Left renal pelvis (tissue), 4 donors: ENCODE measurements at places on chromosomes 4 and X. TPM values are rescaled to one million over a fixed set of nuclear protein-coding genes. Genes with fewer than 3 reads are reported as not detected.

- no peak for DNase-seq
These were observed at the start of gene ATOH1 for GRCh38 chr4:93828332-93828994. TSS of gene ATOH1 (plus strand) at chr4:93828753. CDS start at chr4:93828927, 174 bp downstream.

- DNase-seq = no peak
These were observed 721.0 kb upstream of the NDST4 start for GRCh38 chr4:115834441-115834840.

DNA sequence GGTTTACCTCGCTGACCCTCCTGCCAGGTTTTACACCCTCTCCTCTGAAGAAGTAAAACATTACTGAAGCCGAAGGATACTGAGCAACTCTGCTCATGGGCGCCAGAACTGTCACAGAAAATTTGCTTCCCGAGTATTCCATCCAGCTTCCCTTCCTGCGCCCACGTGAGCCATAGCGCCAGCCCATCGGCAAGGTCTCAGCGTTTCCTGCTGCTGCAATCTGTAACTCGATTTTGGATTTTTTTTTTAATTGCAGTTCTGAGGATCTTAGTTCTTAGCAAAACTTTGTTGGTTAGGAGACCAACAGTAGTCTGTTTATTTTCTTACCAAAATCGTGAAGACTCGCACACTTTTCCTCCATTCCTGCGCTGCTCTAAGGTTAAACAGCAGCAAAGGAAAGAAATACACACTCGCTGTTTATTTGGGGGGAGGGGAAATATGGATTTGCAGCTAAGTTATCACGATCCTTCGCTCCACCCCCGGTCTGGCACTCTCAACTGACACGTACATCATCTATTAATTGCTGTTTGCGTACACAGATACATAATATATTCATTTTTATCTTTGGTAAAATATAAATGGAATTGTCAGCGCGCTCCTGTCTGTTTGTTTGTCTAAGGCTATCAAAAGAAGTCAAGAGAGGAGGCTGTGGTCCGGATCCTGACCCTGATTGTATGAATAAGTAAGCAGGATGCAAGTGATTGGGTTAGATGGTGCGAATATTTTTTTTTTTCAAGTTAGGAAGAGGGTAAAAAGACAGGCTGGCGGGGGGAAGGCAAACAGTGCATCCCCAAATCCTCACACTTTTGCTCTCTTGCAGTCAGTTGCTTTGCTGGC is at the start of gene TLL1:
Gene TLL1, plus strand, starts transcription at position 777 of the 837 bp plus-strand sequence. CDS start 668 bp downstream, outside the sequence.
- DNase-seq = no peak

DNA sequence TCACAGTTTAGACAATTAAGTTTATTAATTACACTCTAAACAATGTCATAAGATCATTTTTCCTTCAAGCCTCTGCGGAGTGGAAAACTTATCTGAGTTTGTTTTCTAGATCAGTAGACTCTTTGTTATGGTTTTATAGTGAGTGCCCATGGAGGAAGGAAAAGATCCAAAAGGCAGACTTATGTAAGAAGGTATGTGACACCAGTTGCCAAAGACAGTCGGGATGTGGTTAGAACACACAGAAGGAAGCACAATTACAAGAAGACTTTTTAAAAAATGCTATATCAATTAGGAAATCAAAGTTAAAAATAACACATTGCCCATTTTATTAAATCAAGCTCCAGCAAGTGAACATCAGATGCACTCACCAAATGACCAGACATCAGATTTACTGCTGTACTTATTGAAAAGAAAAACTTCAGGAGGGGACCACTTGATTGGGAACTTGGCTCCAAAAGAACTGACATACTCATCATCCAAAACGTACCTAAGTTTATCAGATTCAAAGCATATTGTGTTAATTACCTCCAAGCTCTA is 57.1 kb downstream of the NIPAL1 start:
- DNase-seq = no peak

DNA sequence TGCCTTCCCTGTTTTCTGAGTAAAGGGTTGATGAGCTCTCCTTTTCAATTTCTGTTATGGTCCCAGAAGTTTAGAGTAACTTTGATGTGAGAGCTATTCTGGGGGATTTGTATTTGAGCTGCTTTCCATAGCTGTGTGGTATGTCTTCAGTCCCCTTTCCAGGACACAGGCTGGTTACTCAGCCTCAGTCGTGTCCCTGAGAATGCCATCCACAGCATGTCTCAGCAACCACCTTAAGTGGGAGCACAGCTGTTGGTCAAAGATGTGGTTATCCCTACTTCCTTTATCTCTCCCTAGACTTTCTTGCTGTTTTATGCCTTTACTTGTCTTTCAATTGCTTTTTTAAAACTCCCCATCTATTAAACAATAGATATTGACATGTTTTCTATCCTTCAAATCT is 37.8 kb downstream of the RNF175 start:
- no peak for DNase-seq

DNA sequence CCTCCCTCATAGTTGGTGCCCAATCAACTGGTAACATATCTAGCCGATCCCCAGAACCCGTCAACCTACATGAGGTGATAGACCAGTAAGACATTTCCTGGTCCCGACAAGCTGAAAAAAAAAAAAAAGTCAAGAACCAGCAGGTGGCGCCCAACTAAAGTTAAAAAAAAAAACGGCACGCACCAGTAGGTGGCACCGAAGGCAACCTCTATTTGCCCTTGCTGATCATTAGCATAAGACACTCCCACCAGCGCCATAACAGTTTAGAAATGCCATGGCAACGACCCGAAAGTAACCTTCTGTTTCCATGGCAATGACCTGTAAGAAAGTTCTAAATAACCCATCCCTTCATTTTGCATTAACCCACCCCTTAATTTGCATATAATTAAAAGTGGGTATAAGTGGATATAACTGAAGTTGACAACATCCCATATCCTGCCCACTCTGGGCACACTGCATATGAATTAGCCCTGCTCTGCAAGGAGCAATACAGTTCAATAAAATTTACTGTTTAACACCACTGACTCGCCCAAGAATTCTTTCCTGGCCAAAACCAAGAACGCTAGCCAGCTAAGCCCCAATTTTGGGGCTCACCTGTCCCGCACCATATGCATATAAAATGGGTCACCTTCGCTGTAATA is 83.9 kb upstream of the SPANXB1 start:
- DNase-seq = peak; percentile 5

DNA sequence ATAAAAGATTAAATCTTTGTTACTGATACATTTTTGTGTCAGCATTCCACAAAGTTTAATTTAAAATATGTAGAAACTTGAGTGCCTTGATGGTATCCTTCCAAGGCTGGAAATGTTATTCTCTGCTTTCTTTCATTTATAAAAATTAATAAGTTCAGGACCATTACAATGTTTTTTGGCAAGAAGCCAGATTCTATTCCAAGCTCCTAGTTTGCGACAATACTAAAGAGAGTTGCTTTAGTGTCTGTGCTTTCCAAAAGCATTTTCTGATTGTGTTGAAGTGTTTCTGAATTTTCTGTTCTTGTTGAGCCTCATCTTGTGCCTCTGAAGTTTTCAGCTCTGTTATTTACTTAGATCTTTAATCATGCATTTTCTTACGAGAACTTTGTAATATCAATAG is 516.2 kb downstream of the KCTD8 start:
- DNase-seq = peak; percentile 2

- DNase-seq = no peak
These were observed 741.6 kb downstream of the TRAM1L1 start for GRCh38 chr4:116343809-116344208.

GRCh38 chr4:109764376-109764775 is 34.5 kb upstream of the PLA2G12A start:
- DNase-seq = no peak

- DNase-seq = no peak
These were observed 484.0 kb downstream of the SPRY1 start for GRCh38 chr4:123880631-123881030.

DNA sequence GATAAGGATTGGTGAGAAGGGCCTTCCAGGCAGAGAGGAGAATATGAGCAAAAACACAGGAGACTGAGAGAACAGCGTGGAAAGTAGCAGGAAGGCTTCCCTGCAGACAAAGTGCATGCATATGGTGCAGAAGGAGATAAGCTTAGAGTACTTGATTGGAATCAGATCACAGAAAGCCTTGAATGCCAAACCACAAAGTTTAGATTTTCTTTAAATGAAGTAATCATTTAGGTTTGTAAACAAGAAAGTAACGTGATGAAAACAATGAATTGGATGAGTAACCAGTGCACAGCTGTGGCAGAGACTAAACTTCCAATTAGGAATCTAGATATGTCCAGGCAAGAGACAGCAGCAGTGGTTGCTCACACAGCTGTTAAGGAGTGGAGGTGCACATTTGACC is 83.8 kb upstream of the C1QTNF7 start:
- no peak for DNase-seq

- DNase-seq = no peak
These were observed 11.8 kb upstream of the SH3RF1 start for GRCh38 chr4:169282429-169283113.

GRCh38 chrX:145923376-145923775 is 105.7 kb downstream of the SLITRK2 start:
- DNase-seq = no peak

DNA sequence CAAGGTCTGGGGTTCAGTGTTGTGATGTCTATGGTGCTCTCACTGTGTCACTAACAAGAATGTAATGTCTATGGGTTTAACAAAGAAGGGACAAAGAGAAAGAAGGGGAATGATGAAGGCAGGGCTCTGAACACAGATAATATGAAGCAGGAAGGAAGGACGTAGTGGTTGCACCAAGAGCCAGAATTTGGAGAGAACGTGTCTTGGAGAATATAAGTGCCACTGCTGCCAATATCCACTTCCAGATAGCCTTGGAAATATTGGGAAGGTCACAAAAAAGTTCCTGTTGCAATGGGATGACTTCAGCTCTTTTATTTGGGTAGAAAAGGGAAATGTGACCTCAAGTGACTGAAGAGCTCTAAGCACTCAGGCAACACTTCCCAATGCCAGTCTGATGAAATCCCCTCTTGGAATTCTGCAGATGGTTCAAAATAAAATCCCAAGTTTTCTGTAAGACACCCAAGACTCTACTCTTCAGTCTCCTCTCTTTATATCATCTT is 131.8 kb downstream of the PRKX start:
- no peak for DNase-seq

DNA sequence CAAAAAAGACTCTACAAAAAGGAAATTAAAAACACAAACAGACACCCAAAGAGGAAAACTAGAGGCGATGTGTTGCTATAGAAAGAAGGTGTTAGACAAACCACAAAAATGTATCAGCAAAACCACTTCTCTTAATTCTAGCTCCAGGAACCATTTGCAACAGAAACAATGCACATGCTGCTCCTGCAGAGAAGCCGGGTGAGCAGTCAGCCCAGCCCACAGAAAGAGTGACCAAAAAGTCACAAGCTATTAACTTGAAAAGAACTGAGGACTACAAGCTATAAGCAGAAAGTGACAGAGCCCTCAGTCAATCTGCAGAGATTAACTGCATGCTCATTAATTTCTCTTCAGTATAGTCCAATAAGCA is 96.2 kb upstream of the KLHL13 start:
- DNase-seq = no peak

GRCh38 chr4:143254491-143255226 is 69.9 kb downstream of the USP38 start:
- DNase-seq = no peak

DNA sequence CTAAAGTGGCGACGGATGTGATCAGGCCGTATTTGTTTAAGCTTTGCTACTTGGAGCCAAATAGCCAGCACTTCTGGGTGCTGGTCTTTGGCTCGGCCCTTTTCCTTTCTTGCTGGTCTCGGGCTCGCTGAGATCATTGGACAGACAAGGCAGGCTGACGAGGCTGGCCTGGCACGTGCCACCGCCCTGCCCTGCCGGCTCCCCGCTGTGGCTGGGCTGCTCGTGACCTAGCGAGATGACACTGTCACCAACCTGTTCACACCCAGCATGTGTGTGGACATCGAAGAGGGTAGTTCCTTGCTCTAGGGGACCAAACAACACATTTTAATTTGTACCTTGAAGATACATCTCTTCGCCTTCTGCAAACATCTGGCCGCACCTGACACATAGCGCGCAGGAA is 98.0 kb downstream of the ABLIM2 start:
- DNase-seq = no peak

GRCh38 chr4:174592985-174593335 is 70.7 kb upstream of the HPGD start:
- no peak for DNase-seq

DNA sequence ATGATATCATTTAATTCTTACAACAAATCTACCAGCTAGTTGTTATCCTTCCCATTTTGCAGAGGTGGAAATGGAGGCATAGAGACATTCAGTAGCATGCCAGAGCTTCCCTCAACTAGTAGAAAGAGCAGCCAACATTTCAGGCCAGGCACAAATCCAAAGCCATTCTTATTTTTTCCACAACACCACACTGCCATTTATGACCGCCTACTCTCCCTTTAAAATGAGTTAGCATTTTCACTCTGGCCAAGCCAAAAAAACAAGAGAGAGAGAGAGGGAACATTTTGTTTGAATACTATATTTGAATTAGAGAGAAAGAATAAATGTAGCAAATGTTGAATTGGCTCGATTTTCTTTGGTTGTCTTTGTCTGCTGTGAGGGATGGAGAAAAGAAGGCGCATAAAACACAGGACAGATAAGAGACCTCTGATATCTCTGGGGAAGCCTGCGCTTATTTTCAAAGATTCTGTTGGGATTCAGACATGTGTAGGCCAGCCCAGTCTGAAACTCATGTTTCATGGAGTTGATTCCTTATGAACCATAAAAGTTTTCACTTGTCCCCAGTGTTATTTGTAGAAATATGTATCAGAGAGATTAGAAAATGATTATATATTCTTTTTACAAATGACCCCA is 265.7 kb downstream of the RAB28 start:
- no peak for DNase-seq

DNA sequence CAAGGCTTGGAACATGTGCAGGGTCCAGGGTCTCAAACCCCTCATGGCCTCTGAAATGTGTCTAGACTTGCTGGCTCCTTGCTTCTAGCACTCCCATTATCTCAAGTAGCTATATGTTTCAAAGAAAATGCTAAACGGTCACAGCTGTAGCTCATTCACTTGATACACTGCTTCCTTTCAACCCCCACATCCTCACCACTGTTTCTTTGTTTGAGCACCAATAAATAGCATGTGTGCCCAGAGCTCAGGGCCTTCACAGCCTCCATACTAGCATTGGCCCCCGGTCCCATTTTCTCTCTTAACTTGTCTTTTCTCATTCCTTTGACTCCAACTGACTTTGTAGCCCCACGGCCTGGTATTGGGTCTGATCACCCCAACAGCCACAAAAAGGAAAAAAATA is 801.8 kb downstream of the STIM2 start:
- DNase-seq = no peak

GRCh38 chr4:177450426-177451107 is 8.3 kb upstream of the AGA start:
- no peak for DNase-seq

- no peak for DNase-seq
These were observed 20.5 kb downstream of the SEL1L3 start for GRCh38 chr4:25842229-25842845.

MAGEA1 gene
- polyA plus RNA-seq = not detected

P2RY4 gene
- polyA plus RNA-seq = 0.14 TPM

EXOC1L gene
- 0.15 TPM for polyA plus RNA-seq

USP17L17 gene
- not detected for polyA plus RNA-seq

CNKSR2 gene
- polyA plus RNA-seq = 1.7 TPM

ALB gene
- polyA plus RNA-seq = 23.0 TPM

PHOX2B gene
- polyA plus RNA-seq = 0.52 TPM

GAGE12E gene
- polyA plus RNA-seq = not detected

ADH1C gene
- polyA plus RNA-seq = 138 TPM
